Choroid plexus epithelial cell (primary cell): ENCODE measurements at places on chromosomes 2 and 18.

GRCh38 chr2:46942143-46942526 lies 26.5 kb upstream of the MCFD2 start:
- peak; percentile 28 for DNase-seq

- DNase-seq: no peak
These were observed 60.8 kb upstream of the GLS start for GRCh38 chr2:190819840-190820301.

DNA sequence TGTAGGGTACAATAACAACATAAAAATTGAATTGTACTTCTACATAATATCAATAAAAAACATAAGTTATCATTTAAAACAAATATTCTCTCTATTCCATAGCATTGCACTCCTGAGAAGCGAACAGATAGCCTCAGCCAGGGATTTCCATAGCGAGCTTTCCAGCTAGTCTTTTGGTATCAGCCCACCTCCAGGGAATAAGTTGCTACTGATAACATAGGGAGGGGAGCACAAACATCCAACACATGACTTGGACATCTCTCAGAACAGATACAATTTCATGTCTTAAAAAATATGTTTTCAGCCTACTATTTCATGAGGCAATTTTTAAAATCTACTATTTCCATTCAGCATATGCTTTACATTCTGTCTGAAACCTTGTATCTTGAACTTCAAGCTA lies 804.4 kb upstream of the RAB6C start:
- DNase-seq: no peak

DNA sequence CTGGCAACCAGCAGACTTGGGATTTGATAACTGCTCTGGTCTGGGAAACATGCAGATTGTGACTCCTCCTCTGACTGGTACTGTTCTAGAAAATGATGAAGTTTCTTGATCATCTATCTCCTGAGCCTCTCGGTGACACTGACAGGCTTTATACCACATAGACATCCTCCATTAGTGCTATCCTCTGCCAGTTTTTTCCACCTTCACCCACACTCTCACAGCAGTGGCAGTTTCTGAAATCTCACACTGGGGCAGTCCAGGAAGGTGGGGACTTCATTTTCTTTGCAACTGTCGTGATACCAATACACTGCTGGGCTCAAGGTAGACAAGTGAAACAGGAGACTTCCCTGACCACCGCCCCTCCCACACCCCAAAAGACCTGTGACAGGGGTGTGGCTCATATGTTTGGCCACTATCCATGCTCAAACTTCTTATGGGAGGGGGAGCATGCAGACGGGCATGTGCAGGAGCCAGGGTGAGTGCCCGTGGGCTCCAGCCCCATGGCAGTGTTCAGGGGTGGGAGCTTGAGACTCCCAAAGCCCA lies 66.3 kb upstream of the RMDN2 start:
- no peak for DNase-seq

- DNase-seq: no peak
These were observed 169.8 kb downstream of the TNS1 start for GRCh38 chr2:217832987-217833386.

DNA sequence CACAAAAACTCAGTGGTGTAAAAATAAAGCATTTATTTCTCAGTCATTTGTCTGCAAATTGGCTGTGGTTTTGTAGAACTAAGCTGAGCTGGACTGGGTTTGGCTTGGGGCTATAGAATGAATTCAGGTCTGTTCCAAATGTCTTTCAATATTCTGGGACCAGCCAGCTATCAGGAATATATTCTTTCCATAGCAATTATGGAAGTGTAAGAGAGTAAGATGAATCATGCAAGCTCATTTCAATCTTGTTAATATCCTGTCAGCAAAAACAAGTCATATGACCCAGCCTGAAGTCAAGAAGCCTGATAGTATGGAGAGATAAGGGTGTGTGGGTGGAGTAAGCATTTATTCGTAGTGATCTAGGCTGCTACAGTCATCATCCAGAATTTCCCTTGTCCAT lies 481.0 kb upstream of the CDH2 start:
- peak; percentile 29 for DNase-seq

DNA sequence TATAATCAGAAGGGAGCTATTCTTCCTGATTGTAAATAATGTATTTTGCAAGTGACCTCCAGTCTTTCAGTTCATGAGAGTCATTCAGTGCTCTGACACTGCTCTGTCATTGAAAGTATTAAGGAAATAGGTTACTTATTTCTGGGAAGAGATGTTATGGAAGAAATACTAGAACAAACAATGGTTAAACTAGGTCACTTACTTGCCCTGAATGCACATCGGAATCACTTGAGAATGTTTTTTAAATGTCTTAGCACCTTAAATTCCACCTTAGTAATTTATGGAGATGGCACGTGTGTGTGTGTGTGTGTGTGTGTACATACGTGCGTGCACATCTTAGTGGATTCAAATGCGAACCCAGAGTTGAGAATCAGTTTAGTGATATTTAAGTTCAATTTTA lies 126.6 kb upstream of the KCNH7 start:
- DNase-seq: no peak

DNA sequence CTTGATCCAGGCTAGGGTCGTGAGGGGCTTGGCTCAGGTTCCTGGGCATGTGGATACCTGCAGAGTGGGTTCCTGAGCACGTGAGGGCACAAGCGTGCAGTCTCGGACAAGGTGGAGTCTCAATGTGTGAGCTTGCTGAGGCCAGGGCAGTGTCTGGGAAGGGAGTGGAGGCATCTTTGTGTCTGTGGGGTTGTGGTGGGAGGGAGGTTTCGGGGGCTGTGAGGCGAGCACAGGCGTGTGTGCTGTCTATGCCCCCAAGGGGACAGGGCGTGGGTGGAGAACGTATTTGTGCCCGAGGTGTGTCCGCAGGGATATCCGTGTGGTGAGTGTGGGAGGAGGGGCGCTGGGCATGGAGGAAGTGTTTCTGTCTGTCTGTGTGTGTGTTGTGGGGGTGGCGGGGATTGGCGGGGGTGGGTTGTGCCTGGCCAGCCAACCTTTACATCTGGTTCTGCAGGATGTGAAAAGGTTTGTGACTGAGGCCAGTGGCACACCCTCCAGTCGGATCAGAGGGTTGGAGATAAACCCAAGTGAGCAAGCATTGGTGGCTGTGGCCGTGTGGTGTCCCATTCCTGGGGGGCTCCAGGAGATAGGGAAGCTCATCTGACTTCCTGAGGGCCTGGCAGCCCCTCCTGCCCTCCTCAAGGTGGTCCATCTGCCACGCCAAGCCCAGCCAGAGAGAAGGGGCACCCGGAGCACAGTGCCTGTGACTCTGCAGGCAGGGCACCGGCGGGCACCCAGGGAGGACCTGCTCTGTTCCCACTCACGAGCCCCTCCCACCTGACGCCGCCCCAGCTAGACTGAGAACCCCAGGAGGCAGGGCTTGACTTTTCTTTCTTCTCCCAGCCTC lies 57.1 kb downstream of the ZFP36L2 start:
- DNase-seq: no peak

DNA sequence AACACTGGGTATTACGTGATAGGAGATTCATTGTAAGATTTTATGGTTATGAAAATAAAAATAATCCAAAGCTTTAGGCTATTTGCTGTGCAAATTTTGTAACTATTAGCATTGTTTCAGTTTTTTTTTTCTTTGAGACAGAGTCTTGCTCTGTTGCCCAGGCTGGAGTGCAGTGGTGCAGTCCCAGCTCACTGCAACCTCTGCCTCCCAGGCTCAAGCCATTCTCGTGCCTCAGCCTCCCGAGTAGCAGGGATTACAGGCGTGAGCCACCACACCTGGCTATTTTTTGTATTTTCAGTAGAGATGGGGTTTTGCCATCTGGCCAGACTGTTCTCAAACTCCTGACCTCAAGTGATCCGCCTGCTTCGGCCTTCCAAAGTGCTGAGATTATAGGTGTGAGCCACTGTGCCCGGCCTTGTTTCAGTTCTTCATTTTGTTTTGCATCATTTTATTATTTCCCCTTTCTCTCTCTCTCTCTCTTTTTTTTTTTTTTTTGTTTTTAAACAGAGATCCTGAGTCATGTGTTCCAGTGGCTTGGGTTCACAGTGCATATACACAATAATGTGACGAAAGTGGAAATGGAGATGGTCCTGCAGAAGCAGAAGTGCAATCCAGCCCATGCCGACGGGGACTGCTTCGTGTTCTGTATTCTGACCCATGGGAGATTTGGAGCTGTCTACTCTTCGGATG lies 25.8 kb downstream of the CASP10 start:
- DNase-seq: no peak

- no peak for DNase-seq
These were observed 422.4 kb downstream of the PID1 start for GRCh38 chr2:228848638-228849037.
